ENCODE measurements at places on chromosomes 13 and 19. TPM values are rescaled to one million over a fixed set of nuclear protein-coding genes. Genes with fewer than 3 reads are reported as not detected.

DNA sequence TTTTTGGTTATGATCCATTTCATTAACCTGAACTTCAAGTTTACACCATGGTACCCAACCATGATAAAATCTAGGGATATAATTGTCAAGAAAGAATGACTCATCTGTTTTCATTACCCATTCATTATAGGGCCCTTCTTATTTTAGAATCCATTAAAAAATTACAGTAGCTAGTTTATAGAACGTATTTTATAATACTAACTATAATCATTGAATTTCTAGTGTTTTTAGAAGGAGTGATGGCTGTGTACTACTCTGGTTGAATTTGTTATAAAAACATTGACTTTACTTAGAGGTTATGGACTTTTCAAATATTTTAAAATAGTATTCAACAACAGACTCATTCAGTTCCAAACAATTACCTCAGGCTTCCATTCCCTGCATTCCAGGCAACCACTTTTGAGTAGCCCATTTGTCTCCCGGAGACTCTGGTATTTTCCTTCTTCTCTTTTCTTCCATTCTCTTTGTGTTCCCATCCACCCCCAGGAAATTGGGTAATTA, 71.9 kb upstream of the KLF12 start:
- no peak for ATAC-seq

GRCh38 chr13:101155920-101156319, 260.4 kb downstream of the NALCN start:
- no peak for ATAC-seq

GRCh38 chr13:41694545-41695301, 237.4 kb downstream of the RGCC start:
- ATAC-seq = peak; percentile 80

The MAP4K1 gene
- 7.4 TPM for total RNA-seq

The ZNF480 gene
- total RNA-seq = 13.4 TPM

The INSL3 gene
- not detected for total RNA-seq

Data from motor neuron (in vitro differentiated cells).